Transverse colon (tissue), 4 donors: ENCODE measurements at places on chromosomes 6 and 20. TPM values are rescaled to one million over a fixed set of nuclear protein-coding genes. Genes with fewer than 3 reads are reported as not detected.
A peak's percentile ranks its signal among the peaks of the same experiment; 100 is the strongest.

TINAG gene
- total RNA-seq, result 86.4 TPM

LGSN gene
- total RNA-seq, result not detected

TRIM38 gene
- 9.4 TPM for total RNA-seq

MAK gene
- not detected for total RNA-seq

YWHAB gene
- total RNA-seq, result 73.2 TPM

SAMD10 gene
- 86.2 TPM for total RNA-seq

DNA sequence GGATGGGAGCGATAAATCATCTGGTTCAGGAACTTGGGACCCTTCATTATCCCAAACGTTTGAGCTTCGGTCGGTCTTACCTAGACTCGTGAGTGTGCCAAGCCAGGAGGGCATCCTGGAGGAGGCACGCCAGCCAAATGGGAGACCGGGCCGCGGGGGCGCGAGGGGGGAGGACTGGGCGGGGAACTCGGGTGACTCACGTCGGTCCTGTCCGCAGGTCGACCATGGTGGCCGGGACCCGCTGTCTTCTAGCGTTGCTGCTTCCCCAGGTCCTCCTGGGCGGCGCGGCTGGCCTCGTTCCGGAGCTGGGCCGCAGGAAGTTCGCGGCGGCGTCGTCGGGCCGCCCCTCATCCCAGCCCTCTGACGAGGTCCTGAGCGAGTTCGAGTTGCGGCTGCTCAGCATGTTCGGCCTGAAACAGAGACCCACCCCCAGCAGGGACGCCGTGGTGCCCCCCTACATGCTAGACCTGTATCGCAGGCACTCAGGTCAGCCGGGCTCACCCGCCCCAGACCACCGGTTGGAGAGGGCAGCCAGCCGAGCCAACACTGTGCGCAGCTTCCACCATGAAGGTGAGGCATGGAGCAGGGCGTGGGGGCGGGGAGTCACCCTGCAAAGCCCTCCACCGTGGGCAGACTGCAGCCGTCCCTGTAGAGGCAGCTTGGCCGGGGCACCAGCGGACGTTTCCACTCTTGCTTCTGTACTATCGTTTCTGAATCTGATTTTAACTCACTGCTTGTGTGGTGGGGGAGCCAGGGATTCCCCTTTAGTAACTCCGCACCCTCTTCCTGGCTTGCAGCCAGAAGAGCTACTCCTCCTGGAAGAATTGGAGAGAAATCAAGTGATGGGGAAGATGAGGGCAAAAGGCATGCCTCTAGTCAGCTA, 2.7 kb downstream of the BMP2 start:
- peaks cover 12% of the 10 kb centered on the region for H3K4me1 ChIP-seq
- H3K4me3 ChIP-seq, result peak overlapping the region; percentile 71
- DNase-seq, result peak; percentile 65
- H3K27ac ChIP-seq, result peak overlapping the region; percentile 47

- no peaks in the 10 kb centered on the region for H3K4me1 ChIP-seq
- no peak overlapping the region for H3K27ac ChIP-seq
- H3K27me3 ChIP-seq, result no peaks in the 10 kb centered on the region
Observed at GRCh38 chr20:14407336-14407735, 69.9 kb upstream of the FLRT3 start.

DNA sequence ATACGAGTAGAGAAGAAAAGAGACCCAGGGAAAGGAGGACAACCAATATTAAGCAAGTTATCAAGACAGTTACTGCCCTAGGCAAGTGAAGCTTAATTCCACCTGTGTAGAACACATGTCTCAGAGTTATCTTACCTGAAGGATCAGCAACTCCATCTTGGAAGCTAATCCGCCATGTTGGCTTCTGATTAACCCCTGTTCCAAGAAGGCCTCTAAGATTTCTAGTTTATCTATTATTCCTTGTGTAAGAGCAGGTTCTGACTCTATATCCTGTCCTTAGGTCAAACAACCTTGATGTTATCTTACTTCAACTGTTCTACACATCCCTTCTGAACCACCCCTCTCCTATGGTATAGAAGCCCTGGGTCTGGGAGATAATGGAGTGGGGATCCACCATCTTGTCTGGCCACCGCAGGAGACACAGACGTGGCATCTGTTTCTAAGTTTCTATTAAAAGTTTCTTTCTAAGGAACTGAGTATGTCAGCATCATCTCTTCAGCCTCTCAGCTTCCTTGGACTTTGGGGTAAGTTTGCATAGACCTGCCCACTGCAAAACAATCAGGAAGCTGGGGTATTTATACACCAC, 27.7 kb upstream of the PTPN1 start:
- peaks cover 10% of the 10 kb centered on the region for H3K4me1 ChIP-seq
- no peaks in the 10 kb centered on the region for H3K27me3 ChIP-seq
- no peak overlapping the region for H3K4me3 ChIP-seq
- no peak for DNase-seq
- H3K36me3 ChIP-seq, result no peaks in the 10 kb centered on the region
- no peak overlapping the region for H3K27ac ChIP-seq

DNA sequence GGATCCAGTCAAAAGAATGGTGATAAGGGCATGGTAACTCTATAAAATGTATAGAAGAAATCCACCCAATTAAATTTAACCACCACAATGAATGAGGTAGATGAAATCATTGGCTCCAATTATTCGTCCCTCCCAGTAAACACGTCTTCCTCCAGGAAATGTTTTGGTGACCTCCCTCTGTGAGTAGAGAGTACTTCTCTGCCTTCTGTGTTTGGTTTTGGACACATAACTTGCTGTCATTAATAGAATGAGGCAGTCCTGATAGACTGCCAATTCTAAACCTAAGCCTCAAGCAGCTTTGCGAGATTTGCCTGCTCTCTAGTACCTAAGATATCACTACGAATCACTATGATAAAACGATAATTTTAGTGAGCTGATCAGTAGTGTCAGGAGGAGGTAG, 632.8 kb downstream of the HDGFL1 start:
- no peaks in the 10 kb centered on the region for H3K4me1 ChIP-seq
- no peak overlapping the region for H3K27ac ChIP-seq
- no peak for DNase-seq

GRCh38 chr6:18507018-18507415, 119.9 kb downstream of the RNF144B start:
- H3K4me3 ChIP-seq, result no peak overlapping the region
- no peaks in the 10 kb centered on the region for H3K4me1 ChIP-seq
- no peaks in the 10 kb centered on the region for H3K27me3 ChIP-seq
- DNase-seq, result no peak
- H3K27ac ChIP-seq, result no peak overlapping the region

DNA sequence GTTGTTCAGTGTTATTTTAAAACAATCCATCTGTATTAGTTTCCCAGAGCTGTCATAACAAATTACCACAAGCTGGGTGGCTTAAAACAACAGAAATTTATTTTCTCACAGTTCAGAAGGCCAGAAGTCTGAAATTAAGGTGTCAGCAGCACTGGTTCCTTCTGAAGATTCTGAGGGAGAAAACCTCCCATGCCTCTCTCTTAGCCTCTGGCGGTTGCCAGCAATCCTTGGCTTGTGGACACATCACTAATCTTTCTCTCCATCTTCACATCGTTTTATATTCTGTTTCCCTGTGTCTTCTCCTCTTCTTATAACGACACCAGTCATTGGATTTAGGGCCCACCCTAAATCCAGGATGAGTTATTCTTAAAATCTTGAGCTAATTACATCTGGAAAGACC, 70.2 kb upstream of the EPB41L1 start:
- no peak overlapping the region for H3K4me3 ChIP-seq
- DNase-seq, result no peak
- H3K4me1 ChIP-seq, result peaks cover 19% of the 10 kb centered on the region
- no peaks in the 10 kb centered on the region for H3K36me3 ChIP-seq
- no peaks in the 10 kb centered on the region for H3K27me3 ChIP-seq
- no peak overlapping the region for H3K27ac ChIP-seq

- peaks cover 19% of the 10 kb centered on the region for H3K4me1 ChIP-seq
- H3K4me3 ChIP-seq, result no peak overlapping the region
- H3K27me3 ChIP-seq, result no peaks in the 10 kb centered on the region
- H3K36me3 ChIP-seq, result no peaks in the 10 kb centered on the region
Observed at GRCh38 chr6:135402311-135402710, 95.2 kb downstream of the AHI1 start.

DNA sequence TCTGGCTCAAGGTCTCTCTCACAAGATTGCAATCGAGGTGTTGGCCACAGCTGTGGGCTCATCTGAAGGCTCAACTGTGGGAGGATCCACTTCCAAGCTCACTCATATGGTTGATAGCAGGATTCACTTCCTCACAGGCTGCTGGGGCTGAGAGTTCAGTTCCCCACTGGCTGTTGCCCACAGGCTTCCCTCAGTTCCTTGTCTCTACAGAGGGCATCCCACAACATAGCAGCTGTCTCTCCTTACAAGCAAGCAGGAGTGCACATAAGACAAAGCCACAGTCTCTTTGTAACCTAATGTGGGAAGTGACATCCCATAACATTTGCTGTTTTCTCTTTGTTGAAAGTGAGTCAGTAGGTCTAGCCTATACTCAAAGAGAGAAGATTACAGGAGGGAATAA, 14.0 kb downstream of the SPATS1 start:
- no peaks in the 10 kb centered on the region for H3K4me1 ChIP-seq
- no peak for DNase-seq
- no peaks in the 10 kb centered on the region for H3K36me3 ChIP-seq
- H3K27ac ChIP-seq, result no peak overlapping the region
- H3K27me3 ChIP-seq, result peaks cover 10% of the 10 kb centered on the region
- no peak overlapping the region for H3K4me3 ChIP-seq

GRCh38 chr6:155310596-155310995, 3.7 kb downstream of the TFB1M start:
- no peaks in the 10 kb centered on the region for H3K27me3 ChIP-seq
- no peak for DNase-seq
- peaks cover 8% of the 10 kb centered on the region for H3K36me3 ChIP-seq
- peaks cover 19% of the 10 kb centered on the region for H3K4me1 ChIP-seq
- no peak overlapping the region for H3K27ac ChIP-seq
